RWPE2 (cell line): ENCODE measurements at places on chromosomes 5 and 9.

GRCh38 chr5:134345996-134346395 is 21.0 kb downstream of the CDKL3 start:
- DNase-seq: no peak

DNA sequence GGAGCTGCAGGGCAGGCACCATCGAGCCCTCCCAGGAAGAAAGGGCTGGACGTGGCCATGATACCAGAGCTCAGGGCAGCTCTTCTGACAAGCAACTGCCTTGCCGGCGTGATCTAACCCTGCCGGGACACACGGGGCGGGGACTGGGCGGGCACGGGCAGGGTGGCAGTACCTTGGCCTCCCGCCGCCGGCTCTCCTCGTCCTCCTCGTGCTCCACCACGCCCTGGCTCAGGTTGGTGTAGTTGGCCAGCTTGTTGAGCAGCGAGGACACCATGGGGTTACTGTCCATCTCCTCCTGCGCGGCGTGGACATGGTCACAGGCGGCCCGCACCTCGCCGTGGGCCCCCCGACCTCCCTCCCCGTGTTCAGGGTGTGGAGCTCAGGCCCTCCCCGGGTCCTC is 18.5 kb downstream of the SLC12A7 start:
- DNase-seq: no peak

- no peak for DNase-seq
Observed at GRCh38 chr9:109171926-109172325, 4.9 kb upstream of the FRRS1L start.

GRCh38 chr5:74310997-74311930 is 329.3 kb downstream of the ENC1 start:
- DNase-seq: no peak

DNA sequence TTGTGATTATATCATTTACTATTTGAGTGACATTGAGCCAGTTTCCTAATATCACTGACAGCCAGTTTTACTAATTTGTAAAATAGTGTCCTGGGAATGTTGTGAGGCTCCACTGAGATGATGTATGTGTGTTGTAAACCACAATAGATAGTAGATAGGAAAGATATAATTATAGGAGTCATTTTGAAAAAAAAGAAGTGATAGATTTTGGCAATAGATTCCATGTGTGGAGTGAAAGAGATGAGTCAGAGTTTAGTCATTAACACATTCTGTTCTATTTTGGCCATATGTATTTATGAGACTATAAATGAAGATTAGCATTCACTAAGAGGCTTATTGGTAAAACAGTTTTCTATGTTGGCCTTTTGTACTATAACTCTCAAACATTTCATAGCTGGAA is 388.2 kb downstream of the FAM170A start:
- DNase-seq: no peak

- no peak for DNase-seq
Observed at GRCh38 chr5:167255926-167256325, 1035.5 kb upstream of the WWC1 start.

GRCh38 chr5:82011761-82012160 is 39.9 kb downstream of the ATG10 start:
- DNase-seq: no peak

- no peak for DNase-seq
Observed at GRCh38 chr9:72313507-72313906, 51.5 kb downstream of the ZFAND5 start.

DNA sequence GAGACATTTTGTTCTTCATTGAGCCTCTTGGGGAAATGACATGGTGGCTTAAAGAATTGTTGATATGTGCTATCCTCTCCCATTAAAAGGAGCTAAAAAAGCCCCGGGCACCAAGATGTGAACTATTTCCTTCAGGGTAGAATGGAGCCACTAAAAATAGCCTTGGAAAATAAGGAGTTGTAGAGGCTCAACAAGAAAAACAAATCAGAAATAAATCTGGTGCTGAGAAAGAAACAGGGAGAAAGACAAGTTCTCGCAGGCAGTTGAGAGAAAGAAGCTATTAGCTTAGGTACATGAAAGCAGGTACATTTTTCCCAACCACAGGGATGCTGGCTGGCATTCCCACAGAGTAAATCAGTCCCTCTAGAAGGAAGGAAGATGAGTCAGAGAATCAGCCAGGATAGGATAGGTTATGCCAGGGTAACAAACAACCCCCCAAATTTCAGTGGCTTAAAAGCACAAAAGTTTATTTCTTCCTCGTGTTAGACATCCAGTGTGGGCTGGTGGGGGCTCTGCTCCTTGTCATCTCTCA is 134.6 kb upstream of the ADRA1B start:
- DNase-seq: no peak

DNA sequence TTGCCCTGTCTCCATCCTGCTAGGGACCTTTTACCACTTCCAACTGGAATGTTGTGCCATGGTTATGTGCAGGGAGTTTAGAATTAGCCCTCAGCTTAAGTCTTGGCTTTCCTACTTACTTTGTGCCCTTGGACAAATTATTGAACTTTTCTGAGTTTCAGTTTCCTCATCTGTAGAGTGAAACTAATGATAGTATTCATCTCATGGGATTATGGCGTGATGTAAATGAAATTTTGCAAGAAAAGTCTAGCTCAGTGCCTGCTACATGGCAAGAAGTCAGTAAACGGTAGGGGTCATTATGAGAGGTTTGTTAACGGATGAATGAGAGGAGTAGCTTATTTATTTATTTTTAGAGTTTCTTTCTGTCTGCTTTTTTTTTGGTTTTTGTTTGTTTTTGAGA is 1.8 kb downstream of the MVB12B start:
- no peak for DNase-seq

DNA sequence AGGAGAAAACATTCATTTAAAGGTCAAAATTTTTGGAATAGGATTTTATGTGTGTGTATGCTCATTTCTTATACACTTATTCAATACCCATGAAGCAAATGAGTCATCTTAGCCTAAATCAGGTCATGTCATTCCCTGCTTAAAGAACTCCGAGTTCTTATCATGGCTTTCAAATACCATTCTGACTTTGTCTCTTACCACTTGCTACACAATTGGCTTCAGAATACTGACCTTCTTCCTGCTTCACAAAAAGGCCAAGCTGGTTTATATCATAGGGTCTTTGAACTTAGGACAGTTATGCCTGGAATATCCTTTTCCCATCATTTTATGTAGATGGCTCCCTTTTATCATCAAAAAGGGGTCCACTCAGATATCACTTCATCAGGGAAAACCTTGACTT is 652.2 kb upstream of the WWC1 start:
- DNase-seq: no peak

DNA sequence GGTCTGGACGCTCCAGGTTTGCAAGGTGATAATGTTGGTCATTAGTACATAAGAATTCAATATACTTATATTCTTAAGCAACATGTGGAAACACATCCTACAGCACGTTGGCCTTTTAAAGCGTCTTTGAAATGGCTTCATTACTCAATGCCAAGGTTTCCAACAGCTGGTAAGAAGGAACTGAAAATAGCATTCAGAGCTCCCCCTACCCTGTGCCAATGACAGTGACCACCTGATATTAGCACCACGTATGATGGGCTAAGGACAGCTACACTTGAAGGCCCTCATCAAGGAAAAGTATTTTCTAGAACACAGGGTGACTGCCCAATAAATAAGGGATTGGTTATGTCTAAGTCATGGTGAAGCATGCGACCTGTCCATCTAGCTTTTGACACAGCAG is 9.9 kb downstream of the ZNF622 start:
- DNase-seq: no peak
